ENCODE measurements at places on chromosomes 3 and 15.

GRCh38 chr3:112751061-112751460 is 95.6 kb downstream of the CD200R1L start:
- DNase-seq: no peak

DNA sequence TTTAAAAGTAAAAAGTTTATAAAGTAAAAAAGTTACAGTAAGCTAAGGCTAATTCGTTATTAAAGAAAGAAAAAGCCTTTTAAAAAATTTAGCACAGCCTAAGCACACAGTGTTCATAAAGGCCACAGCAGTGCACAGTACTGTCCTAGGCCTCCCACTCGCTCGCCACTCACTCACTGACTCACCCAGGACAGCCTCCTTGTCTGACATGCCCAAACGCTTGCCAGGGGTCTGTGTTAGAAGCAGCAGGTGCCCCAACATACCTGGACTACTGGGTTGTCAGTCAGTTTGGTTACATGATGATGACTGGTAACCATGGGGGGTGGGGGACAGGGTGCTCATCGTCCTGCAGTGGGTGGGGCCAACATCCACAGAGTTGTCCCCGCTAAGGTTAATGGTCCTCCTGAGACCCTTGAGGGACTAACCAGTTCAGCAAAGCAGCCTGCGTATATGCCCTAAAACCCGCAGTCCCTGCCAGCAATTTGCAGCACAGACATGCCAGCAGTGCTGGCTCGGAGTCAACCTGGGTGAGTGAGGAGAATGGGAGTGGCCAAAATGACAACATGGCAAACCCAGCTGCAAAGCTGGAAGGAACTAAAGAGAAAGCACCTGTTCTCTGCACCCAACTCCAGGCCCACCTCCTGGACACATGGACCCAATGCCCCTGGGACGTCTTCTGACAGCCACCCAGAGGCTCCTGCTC is 49.2 kb downstream of the CYFIP1 start:
- no peak for DNase-seq

GRCh38 chr15:45714590-45715488 is 80.0 kb downstream of the SQOR start:
- no peak for DNase-seq

- DNase-seq: no peak
Observed at GRCh38 chr3:63934041-63934866, 22.1 kb upstream of the SCAANT1 start.

GRCh38 chr3:157872902-157873301 is 233.3 kb downstream of the SHOX2 start:
- no peak for DNase-seq

GRCh38 chr3:184636741-184637316 is 75.0 kb downstream of the MAGEF1 start:
- DNase-seq: no peak

- DNase-seq: no peak
Observed at GRCh38 chr3:27714146-27714526, 8.0 kb downstream of the EOMES start.

Data from stimulated activated CD4-positive, alpha-beta T cell treated with anti-CD3 and anti-CD28 coated beads, TNF-alpha, amount 100 ng/mL, for 4 hours (primary cell).